ENCODE measurements at places on chromosomes 4 and X.

GRCh38 chr4:29571322-29571721 lies 1148.8 kb upstream of the PCDH7 start:
- no peak for DNase-seq

DNA sequence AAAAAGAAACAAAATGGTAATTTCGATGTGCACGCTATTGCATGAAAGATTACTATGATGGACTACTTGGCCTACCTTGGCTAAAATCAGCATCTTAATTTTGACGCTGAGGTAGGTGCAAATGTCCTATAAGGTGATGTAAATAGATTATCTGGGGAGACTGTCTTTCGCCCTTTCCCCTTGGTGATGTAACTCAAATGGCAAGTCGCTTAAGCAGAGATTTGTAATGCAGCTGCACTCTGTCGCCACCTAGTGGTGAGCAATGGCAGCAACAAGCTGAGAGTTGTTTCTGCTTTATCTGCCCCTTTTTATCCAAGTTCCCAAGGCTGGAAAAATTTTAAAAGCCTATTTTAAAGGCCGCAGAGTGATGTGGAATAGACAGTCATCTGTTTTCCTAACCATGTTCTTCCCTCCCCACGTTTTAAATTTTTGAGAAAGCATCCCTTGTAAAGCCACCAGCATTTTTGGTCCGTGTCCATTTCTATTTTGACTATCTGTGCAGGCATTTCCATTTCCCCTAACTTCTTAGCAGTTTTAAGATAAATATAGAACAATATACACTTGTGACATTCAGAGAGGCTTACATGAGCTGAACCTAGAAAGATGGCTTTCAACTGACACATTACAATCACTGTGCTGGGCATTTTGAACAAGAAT lies 62.4 kb upstream of the PDLIM3 start:
- DNase-seq: peak; percentile 50

DNA sequence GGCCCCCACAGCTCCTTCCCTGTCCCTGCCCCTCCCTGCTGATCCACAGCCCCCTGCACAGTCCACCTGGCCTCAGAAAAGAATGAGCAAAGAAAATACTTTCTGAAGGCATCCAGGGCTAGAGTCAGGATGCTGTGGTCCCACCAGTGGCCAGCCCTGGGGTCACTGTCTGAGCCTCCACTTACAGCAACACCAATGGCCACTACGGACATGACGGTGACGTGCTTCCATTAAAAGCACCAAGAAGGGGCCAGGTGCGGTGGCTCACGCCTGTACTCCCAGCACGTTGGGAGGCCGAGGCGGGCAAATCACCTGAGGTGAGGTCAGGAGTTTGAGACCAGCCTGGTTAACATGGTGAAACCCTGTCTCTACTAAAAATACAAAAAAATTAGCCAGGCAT lies 4.0 kb downstream of the JAKMIP1 start:
- DNase-seq: no peak

- no peak for DNase-seq
Observed at GRCh38 chrX:106963111-106963510, 36.9 kb downstream of the MORC4 start.

DNA sequence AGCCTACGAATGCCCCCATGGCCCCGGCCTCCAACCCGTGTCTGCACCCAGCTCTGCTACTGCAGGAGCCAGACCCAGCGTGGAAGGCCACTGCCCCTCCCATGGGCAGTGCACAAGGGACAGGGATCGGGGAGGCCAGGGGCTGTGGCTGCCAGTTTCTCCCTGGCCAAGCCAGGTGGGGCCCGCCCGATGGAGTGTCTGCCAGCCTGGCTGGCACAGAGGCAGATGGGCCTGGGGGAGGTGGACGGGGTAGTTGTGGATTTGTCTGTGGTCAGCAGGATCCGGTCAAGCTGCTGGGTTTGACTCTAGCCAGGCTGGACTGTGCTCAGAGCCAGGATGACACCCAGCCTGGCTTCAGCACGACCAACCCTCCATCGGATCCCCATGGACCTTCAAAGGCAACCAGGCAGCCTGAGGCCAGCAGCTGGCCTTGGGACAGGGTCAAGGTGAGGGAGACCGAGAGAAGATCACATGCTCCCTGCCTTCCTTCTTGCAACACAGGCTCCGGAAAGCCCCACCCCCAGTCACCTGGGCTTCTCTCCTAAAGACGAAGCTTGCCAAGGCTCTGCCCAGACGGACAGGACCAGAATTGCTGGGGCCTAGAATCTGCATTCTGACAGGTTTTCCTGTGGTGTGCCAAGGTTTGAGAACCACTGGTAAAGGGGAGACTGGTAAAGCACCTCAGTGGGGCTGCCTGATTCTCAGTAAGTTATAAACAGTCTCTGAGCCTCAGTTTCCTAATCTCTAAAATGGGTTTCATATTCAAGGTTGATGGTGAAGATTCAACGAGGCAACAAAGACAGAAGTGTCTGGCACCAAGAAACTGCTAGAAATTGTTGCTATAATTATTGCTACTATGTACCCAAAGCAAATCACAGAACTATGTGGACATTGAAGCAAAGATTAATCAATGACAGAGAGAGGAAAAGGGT lies 78.6 kb downstream of the PPP2R2C start:
- no peak for DNase-seq

- no peak for DNase-seq
Observed at GRCh38 chr4:7426525-7427171, 8.1 kb downstream of the PSAPL1 start.

DNA sequence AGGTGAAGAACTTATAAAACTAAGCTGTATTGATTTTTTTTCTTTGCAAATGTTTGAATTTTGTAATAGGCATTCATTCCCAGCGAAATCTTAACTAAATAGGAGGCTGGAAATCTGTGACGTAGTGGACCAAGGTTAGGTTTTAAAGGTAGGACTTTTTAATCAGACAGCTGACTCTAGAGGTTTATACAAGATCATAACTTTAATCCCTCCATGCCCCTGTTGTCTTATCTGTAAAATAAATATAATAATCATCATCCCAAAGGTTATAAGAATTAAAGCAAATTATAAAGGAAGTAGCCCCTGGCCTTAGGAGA lies 101.3 kb downstream of the SHROOM3 start:
- no peak for DNase-seq

DNA sequence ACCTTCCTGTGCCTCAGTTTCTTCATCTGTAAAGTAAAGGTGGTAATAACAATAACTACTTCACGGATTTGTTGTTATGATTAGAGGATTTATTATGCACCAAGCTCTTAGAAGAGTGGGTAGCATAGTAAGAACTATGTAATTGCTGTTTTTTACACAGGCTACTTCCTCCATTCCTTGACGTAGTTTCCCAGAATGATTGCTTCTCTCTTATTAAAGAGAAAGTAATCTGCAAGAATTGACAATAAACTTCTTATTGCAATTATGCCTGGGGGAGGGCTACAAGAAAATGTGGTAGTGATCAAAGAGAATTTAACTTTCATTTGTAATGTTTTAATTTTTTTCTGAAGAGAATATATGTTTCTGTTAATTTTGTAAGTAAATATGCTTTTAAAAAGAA lies 238.7 kb downstream of the GASK1B start:
- DNase-seq: no peak

DNA sequence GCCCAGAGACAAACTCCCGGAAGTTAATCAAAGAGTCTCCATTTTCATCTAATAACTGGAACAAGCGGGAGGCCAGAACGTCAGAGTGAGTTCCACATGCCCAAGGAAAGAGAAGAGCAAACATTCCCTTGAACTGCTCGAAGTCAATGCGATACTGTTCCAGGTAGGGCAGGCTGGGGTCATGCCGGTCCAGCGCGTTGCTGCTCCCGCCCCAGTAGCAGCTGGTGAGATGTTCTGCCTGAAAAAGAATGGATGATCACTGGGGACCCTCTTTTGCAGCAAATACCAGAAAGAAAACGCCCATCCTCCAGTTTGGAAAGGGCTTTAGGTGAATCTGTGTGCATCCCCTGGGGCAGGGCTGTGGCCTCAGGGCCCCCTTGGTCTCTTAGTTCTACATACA lies 65.2 kb upstream of the UCP1 start:
- no peak for DNase-seq

GRCh38 chr4:2697995-2698414 lies 58.1 kb downstream of the TNIP2 start:
- DNase-seq: no peak

GRCh38 chrX:16953606-16954211 lies 7.3 kb downstream of the REPS2 start:
- DNase-seq: no peak

- no peak for DNase-seq
Observed at GRCh38 chr4:126753592-126753991, 879.2 kb upstream of the INTU start.

- DNase-seq: no peak
Observed at GRCh38 chr4:170526471-170526870, 436.7 kb upstream of the AADAT start.

DNA sequence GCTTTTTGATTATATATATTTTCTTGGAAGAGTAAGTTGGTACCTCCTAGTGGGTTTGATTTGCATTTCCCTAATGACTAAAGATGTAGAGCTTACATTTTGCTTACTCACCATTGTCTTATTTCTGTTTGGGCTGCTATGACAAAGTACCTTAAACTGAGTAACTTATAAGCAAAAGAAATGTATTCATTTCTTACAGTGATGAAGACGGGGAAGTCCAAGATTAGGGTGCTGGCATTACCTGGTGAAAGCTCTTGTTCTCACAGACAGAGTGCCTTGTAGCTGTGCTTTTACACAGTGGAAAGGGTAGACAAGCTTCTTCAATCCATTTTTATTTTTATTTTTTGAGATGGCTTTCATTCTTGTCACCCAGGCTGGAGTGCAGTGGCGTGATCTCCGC lies 229.2 kb upstream of the AGA start:
- DNase-seq: no peak

GRCh38 chrX:13164611-13165010 lies 120.2 kb upstream of the FAM9C start:
- no peak for DNase-seq

- no peak for DNase-seq
Observed at GRCh38 chr4:32841217-32841616, 2121.0 kb downstream of the PCDH7 start.

DNA sequence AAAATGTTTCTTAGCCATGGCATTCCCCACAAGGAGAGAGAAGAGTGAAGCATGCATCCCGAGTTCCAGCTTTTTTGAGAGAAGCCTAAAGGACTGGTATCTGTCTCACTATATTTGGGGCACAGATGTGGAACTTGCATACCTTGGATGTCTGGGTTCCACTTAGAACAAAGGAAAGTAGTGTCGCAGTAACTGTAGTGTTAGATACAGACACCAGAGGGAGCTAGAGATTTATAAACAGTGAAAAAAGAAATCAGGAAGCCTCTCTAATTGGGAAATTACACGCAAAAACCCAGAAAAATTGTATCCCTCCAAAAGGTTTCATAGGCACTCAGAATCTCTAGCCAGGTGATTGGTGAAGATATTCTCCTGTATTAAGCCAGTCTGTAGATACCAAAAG lies 34.4 kb downstream of the AGTR2 start:
- peak; percentile 5 for DNase-seq

DNA sequence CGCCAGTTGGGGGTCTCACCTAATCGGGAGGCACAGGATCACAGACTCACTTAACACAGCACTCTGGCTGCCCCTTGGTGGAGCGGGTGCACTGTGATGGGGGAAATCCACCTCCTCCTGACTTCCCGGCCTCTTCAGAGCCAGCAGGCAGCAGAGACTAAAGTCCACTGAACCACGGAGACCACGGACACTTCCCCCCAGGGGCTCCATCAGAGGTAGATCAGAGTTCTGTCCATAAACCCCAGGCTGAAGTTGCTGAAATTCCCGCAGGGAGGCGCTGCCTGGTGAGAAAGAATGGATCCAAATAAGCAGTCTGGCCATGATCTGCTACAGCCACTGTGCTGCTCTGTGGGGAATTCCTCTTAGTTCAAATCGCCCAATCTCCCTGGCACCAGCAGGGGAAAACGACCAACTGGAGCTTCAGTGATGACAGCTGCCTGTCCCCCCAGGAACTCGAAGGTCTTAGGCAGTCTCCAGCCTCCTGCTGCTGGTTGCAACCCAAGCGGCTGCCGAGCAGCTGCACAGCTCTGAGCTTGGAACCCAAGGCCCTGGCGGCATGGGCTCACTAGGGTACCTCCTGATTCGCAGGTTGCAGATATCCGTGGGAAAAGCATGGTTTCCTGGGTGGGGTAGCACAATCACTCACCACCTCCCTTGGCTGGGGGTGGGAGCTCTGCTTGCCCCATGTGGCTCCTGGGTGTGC lies 106.9 kb upstream of the DCAF12L2 start:
- no peak for DNase-seq

DNA sequence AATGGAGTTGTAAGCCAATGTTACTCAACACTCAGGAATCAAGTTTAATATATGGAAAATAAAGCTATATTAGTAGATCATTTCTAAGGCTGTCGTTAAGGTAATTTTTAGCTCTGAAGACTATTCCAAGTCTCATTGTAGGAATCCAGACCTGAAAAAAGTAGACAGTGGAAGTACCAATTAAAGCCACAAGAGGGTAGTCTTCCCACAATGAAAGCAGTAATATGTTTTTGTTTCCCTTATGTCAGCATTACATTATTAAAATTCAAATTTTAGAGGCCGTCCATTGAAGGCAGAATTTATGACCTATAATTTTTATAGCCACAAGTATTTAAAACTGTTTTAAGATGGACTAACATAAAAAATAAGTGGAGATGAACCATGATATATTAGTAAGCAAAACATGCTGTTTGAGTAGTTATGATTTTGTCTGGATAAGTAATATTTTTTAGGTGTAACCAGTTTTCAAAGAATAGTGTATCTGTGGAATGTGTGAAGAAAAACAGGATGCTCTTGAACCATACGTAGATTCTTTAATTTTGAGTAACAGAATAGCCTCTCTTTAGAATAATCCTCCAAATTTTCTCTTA lies 372.6 kb upstream of the TECRL start:
- peak; percentile 16 for DNase-seq

DNA sequence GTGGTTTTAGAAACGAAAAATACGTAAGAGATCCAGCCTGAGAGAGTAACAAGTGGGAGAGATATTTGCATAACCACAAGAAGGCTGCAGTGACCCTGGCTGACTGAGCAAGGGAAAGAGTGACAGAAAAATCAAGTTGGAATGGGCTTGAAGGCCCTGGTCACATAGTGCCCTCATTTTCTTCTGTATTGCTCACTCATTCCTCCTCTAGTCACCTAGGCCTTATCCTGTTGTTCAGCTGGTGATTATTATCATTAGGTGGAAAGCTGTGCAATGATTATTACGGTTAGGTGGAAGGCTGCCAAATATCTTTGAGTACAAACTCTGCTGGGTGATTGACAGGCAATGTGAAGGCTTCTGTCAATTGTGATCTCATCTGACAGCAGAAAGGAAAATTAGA lies 2384.1 kb downstream of the PCDH7 start:
- DNase-seq: no peak

DNA sequence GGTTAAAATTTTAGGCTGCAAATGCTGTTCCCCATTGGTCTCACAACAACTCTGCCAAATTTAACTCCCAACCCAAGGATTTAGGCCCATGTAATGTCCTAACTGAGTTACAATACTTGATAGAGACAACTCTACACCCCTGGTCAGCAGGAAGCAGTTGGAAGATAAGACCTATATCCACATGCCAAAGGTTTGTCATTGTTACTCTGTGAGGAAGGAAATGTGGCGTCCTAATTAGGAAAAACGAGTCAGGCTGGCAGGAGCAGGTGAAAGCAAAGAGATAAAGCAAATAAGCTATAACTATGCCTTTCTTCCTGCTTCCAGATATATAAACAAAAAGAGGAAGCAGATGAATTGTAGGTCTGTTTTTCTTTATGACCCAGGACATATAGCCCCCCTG lies 69.1 kb downstream of the SPIN4 start:
- DNase-seq: no peak
